Glutamatergic neuron (in vitro differentiated cells): ENCODE measurements at places on chromosomes 7 and 10.

DNA sequence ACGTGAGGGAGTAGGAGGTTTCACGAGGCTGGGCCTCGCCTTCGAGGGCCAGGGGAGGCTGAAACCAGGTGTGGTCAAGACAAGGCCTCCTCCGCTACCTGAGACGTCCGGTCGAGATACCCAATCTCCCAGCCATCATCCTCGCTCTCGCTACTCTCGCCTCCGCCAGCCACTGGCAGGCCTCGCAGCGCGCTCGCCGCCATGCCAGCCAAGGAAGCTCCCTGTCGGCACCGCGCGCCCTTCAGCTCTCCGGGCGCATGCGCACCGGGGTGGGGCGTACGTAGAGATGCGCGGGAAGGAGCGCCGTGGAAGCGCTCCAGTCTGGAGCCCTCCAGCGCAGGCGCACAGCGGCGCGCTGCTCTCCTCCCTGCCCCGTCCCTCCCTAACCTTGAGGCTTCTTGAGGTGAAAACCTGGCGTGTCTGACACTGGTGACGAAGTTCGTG lies at the start of gene ASZ1:
Gene ASZ1, minus strand, starts transcription at position 236 of the 444 bp plus-strand sequence. Its CDS starts 33 bp downstream, at position 203.
- no peak for DNase-seq

GRCh38 chr10:34835908-34836508 lies 20.9 kb upstream of the PARD3 start:
- no peak for DNase-seq

- DNase-seq = no peak
Measured at GRCh38 chr7:50864694-50865093, 82.0 kb upstream of the GRB10 start.

- peak; percentile 59 for DNase-seq
Measured at GRCh38 chr7:83936056-83936708, 258.4 kb downstream of the SEMA3A start.

DNA sequence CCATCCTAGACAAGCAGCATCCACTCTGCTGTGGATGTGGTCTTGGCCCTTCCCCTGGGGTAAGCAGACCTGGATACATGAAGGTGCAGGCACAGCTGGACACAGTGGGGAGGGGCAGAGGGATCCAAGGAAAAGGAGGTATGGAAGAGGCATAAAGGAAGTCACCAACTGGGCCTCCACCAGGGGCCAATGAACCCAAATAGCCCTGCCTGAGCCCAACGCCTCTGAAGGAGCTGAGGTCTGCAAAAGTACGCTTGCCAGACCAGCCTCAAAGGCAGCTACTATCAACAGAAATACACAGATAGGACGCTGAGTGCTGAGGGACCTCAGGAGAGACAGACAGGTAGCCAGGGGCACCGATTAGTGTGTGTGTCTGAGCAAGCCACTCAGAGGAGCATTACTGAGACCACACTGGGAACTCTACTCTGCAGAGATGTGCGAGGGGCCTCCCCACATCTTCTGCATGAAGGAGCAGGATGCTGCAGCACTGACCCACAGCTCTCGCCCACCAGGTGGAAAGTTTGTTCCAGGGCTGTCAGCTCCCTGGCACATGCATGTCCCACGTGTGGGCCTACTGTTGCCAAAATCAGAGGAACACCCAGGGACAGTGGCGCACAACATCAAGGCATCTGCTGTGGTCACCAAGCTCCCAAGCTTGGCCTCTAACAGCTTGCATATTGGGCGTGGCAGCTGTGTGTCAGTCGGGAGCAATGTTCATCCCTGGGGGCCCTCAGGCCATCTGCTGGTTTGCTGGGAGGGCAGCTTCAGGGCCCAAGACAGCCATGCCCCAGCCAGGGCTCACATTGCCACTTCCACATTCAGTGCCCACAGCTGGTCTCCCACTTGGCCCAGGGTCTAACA lies 40.0 kb downstream of the MKI67 start:
- peak; percentile 76 for DNase-seq

DNA sequence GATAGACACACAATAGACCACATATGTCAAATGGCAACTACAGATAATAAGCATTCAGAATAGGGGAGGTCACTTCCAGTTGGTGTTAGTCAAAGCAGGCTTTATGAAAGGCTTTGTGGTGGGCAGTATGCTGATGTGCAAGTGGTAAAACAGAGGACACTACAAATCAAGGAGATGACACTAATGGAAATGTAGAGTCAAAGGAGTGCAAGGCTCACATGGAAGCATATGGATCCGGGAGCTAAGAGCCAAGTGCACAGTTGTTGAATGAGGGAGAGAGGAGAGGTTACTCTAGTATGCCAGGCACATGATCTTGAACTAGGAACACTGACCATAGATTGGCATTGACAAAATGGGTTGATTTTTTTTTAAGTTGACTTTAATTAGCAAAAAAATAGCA lies 62.7 kb downstream of the GRM3 start:
- DNase-seq = no peak

GRCh38 chr10:103859161-103860086 lies 4.0 kb upstream of the SH3PXD2A start:
- peak; percentile 59 for DNase-seq

DNA sequence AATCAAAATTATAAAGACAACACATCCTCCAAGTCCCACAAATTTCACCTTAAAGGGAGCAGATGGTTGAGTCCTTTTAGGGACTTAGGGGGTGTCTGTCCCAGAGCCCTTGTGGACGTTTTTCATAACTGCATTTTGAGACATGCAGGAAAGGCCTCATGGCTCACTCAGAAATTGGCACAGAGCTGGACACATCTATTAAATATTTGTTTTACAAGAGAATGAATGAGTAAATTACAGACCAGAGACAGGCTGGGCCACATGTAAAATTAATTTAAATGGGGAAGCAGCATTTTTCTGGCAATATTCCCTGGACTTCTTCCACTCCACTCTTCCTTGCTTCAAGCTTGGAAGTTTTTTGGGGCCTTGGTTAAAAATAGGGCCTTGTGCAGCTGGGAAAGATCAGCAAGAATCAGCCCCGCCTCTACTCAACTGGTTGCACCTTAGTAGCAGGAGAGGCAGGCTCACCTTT lies 20.0 kb downstream of the LAMB1 start:
- DNase-seq = no peak

DNA sequence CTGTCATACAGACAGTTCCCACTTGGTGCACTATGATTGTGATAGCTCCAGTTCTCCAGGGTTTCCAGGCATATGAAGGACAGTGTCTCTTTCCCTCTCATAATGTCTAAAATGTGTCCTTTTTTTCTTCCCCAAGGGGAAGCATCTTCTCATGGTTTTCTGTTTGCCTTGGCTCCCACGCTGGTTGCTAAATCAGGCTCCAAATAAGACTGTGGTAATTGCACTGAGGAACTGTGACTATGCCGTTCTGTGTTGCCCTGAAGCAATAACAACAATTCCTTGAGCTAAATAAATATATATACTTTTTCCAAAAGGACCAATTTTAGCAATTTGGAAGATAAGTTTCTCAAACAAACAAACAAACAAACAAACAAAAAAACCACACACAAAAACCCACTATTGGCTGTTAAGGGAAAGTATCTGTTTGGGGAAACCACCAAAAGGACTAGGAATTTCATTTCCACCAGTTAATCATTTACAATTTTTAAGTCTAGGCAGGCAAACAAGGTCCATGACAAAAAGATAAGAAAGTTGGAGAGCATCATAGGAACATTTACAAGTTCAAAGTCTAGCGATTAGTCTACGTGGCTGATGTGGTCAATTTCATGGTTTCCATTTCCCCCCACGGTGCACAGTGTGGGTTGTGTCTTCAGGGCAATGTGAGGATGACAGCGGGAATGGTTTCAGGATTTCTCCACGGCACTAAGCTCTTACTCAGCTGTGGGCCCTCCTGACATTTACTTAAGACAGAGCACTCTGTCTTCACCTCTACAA lies 62.4 kb downstream of the THNSL1 start:
- no peak for DNase-seq

DNA sequence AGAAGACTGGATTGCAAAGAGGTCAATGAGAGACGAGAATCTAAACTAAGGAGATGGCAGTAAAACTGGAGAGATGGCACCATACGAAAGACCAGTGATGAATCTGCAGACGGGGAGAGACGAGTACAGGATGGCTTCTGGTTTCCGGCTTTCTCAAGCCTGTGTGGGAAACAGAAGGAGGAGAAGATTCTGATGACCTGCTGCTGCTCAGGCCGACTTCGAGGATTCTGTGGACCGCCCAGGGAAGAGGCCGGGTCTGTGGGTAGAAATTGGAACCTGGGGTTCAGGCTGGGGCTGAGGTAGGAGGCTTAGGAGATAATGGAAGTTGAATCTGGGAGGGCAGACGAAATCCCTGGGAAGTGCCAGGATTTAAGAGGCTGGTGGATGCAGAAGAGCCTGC lies 48.6 kb downstream of the PARP12 start:
- DNase-seq = no peak

DNA sequence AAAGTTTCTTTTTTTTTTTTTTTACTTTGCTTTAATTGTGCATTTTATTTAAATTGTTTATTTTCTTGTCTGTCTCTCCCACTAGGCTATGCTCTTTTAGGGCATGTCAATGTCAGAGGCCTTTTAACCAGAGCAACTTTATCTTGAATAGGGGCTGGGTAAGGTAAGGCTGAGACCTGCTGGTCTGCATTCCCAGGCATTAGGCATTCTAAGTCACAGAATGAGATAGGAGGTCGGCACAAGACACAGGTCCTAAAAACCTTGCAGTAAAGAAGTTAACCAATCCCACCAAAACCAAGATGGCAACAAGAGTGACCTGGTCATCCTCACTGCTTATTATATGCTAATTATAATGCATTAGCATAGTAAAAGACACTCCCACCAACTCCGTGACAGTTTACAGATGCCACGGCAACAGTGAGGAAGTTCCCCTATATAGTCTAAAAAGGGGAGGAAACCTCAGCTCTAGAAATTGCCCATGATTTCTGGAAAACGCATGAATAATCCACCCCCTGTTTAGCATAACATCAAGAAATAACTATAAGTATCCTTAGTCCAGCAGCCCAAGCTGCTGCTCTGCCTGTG lies 47.0 kb upstream of the FRMD4A start:
- DNase-seq = no peak

DNA sequence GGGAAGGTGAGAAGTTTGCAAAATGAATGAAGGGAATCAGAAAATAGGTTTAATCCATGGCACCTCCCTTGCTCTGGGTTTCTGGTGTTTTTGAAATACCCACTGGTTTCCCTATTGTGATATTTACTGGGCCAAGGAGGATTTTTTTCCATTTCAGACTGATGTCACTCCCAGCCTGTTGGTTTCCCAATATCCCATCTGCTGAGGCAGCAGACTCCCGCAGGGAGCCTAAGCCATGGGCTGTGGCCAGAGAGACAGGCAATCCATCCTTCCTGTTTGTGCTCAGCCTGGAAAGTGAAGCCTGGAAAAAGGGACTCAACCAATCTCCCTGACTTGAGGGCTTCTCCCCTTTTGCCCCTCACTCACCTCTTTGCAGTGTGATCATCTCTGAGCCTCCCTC lies 22.8 kb downstream of the FAM107B start:
- peak; percentile 43 for DNase-seq

GRCh38 chr10:3978174-3978573 lies 193.2 kb upstream of the KLF6 start:
- no peak for DNase-seq

DNA sequence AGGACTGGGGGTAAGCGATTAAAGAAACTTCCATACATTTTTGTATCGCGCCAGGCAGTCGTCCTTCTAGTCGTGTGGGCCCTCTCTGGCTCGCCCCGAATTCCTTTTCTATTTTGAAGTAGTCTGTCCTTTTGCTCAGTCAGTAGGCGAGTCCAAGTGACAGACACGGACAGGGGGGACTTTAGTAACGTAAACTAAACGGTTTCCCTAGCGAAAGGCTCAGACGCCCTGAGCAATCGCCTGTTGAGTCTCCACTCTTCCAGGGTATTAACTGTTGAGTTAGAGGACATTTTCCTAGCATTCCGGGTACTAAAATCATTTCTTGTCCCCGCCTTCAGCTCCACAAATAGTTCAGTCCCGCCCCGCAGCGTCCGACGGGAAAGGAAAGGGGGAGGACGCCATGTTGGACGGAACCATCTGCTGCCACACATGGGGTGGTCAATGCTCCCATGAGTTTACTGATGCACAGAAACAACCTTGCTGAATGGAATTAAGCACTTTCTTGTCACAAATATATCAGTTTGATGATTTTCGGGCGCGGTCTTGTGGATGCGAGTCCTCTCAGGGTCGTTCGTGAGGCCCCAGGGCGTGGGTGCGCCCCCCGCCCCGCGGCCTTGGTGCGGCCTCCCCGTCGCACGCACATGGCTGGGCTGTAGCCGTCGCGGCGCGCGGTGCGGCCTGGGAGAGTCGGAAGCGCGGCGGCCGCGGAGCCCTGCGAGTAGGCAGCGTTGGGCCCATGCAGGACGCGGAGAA lies at the start of gene EIF3B:
Gene EIF3B, plus strand, starts transcription at position 642 of the 753 bp plus-strand sequence. Its CDS starts 95 bp downstream, at position 737.
- DNase-seq = peak; percentile 83

- DNase-seq = no peak
Measured at GRCh38 chr7:94001396-94001795, 2.8 kb downstream of the BET1 start.

- no peak for DNase-seq
Measured at GRCh38 chr7:158786898-158787297, 42.4 kb downstream of the ESYT2 start.

GRCh38 chr10:122198631-122199030 lies 72.5 kb upstream of the BTBD16 start:
- DNase-seq = no peak

DNA sequence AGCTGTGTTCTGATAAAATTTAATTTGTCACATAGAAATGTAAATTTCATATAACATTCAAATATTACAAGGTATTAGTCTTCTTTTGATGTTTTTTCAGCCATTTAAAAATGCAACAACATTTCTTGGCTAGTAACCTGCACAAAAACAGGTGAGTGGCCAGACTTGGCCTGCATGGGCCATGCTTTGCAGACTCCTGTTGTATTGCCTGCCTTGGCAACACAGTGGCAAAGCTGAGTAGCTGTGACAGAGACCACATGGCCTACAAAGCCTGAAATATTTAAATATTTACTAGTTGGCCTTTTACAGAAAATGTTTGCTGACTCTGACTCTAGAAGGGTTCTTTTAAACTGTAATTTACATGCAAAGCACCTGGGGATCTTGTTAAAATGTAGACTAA lies 13.5 kb upstream of the TBX20 start:
- DNase-seq = no peak

DNA sequence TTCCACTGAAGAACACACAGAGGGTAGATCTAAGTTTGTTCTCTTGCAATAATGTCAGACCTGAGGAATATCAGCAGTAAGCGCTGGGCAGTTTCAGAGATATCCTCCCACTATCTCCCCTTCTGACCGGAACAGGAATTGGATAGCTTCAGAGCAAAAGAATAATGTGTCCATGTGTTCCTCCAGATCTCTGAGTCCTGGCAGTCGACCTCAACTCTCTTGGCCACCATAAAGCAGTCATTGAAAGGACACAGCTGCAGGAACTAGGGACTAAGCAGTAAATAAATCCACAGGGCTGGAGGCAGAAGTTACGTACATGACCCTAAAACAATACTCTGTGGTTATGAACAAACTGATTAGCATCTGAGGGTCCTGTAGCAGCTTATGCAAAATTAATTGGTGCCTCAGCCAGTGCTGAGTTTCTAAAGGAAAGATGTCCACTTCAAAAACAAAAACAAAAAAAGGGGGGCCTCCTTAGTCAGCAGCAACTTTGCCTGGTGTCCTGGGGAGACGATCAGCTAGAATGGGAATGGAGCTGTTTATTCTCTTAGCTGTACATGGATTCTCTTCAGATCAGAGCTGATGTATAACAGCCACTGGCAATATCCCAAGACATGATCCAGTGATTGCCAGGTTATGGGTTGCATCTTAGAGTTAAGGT lies 6.4 kb upstream of the PRTFDC1 start:
- no peak for DNase-seq
